Endothelial cell of umbilical vein (primary cell): ENCODE measurements at places on chromosomes 11 and 22. TPM values are rescaled to one million over a fixed set of nuclear protein-coding genes. Genes with fewer than 3 reads are reported as not detected.
A peak's percentile ranks its signal among the peaks of the same experiment; 100 is the strongest.

DNA sequence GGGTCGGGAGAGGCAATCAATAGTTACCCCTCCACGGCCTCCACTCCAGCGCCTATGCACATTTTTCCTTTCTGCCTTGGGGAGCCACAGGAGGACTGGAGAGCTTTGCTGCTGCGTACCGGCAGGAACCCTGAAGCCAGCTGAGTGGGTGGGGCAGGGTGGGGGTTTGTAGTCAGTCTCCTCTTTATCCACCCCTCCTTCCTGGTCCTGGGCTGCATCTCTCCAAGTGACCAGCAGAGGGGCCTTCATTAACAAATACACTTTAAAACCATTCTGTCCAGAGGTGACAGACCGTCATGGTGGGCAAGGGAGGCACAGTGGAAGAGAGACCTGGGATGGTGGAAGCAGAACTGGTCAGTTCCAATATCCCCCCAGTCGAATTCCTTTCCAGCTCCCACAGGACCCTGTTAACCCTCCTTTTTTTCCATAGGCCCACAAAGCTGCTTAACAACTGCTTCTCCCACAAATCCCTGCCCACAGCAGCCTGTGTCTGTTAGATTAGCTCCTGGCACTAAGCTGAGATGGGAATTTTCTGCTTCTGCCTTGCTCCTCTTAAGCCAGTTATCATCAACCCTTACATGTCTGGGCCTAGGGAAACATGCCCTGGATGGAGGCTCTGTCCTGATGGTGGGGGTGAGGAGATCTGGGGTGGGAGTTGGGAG lies 3.9 kb upstream of the ABCG4 start:
- H3K4me3 ChIP-seq, result no peak overlapping the region
- DNase-seq, result peak; percentile 75
- no peak overlapping the region for H3K27ac ChIP-seq
- peaks cover 4% of the 10 kb centered on the region for H3K4me1 ChIP-seq
- H3K36me3 ChIP-seq, result no peaks in the 10 kb centered on the region

- peaks cover 3% of the 10 kb centered on the region for H3K4me1 ChIP-seq
- no peaks in the 10 kb centered on the region for H3K36me3 ChIP-seq
- no peak overlapping the region for H3K4me3 ChIP-seq
Measured at GRCh38 chr11:35116762-35117640, 22.0 kb upstream of the CD44 start.

DNA sequence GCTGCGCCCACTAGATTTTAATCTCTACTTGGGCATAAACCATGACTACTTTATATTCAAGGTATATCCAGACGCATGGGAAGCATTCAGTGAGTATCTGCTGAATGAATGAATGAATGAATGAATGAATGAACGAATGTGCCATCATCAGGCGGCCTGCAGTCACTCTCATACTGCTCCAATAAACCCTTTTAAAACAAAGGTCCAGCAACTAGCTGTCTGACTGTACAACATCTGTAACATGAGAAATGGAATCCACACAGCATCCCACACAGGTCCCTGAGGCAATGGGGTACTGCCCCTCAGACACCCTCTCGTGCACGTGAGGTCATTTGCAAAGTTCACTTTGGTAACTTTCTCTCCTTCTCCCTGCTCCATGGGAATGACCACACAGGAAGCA lies 147.5 kb downstream of the LARGE1 start:
- no peaks in the 10 kb centered on the region for H3K4me1 ChIP-seq
- no peaks in the 10 kb centered on the region for H3K27me3 ChIP-seq
- H3K4me3 ChIP-seq, result no peak overlapping the region
- no peak overlapping the region for H3K27ac ChIP-seq

DNA sequence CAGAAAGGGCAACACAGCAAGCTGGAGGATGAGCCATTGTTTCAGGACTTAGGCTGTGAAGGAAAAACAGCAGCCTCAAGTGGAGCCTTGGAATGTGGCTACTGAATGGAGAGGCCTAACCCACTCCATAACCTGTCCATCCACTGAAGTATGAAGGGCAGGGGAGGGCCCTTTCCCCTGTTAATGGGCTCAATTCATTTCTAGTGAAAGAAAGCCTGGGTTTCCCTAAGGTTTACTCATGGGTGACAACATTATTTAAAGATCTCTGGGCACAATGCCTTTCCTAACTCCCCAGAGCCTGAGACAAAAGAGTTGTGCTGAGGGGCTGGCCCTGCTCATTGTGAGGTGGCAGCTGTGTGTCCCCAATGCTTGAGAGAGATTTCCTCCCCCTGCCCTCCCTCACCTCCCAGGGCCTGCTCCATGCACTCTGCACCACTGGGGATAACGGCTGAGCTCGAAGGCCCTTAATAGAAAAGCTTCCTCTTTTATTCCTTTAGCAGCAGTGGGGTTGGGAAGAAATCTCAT lies 83.8 kb downstream of the ME3 start:
- no peak overlapping the region for H3K27ac ChIP-seq
- H3K36me3 ChIP-seq, result no peaks in the 10 kb centered on the region
- peaks cover 42% of the 10 kb centered on the region for H3K4me1 ChIP-seq
- H3K27me3 ChIP-seq, result no peaks in the 10 kb centered on the region
- peak; percentile 47 for DNase-seq
- H3K4me3 ChIP-seq, result no peak overlapping the region

APOL2 gene
- 37.6 and 41.9 TPM in 2 replicates for total RNA-seq

DERL3 gene
- total RNA-seq, result 2.4 and 3.4 TPM in 2 replicates
